ENCODE measurements at places on chromosomes 7 and 10. TPM values are rescaled to one million over a fixed set of nuclear protein-coding genes. Genes with fewer than 3 reads are reported as not detected.

The PHYH gene
- 15.2 TPM for total RNA-seq

The NFE2L3 gene
- total RNA-seq, result 5.2 TPM

The TCF7L2 gene
- total RNA-seq, result 44.4 TPM

The LIPN gene
- total RNA-seq, result not detected

The IDI2 gene
- total RNA-seq, result not detected

The GNAT3 gene
- total RNA-seq, result not detected

The TFPI2 gene
- 0.74 TPM for total RNA-seq

The GIMAP7 gene
- 16.0 TPM for total RNA-seq

The RASSF4 gene
- total RNA-seq, result 29.2 TPM

The VGF gene
- 1.2 TPM for total RNA-seq

The DMBT1 gene
- total RNA-seq, result not detected

The OAT gene
- total RNA-seq, result 83.2 TPM

The ZFYVE27 gene
- 28.0 TPM for total RNA-seq

The SPDYE1 gene
- total RNA-seq, result not detected

The CYP2C19 gene
- 6.1 TPM for total RNA-seq
